Right ventricle myocardium superior (tissue), 1 donor: ENCODE measurements at places on chromosomes 16 and 17. TPM values are rescaled to one million over a fixed set of nuclear protein-coding genes. Genes with fewer than 3 reads are reported as not detected.

GRCh38 chr17:11241611-11242226 is 706 bp downstream of the SHISA6 start:
- no peak for DNase-seq

GRCh38 chr16:87561200-87562105 is 40.9 kb upstream of the JPH3 start:
- DNase-seq: no peak

CACNG5 gene
- total RNA-seq: not detected

GRCh38 chr16:66275775-66276428 is 90.6 kb upstream of the CDH5 start:
- no peak for DNase-seq

DNA sequence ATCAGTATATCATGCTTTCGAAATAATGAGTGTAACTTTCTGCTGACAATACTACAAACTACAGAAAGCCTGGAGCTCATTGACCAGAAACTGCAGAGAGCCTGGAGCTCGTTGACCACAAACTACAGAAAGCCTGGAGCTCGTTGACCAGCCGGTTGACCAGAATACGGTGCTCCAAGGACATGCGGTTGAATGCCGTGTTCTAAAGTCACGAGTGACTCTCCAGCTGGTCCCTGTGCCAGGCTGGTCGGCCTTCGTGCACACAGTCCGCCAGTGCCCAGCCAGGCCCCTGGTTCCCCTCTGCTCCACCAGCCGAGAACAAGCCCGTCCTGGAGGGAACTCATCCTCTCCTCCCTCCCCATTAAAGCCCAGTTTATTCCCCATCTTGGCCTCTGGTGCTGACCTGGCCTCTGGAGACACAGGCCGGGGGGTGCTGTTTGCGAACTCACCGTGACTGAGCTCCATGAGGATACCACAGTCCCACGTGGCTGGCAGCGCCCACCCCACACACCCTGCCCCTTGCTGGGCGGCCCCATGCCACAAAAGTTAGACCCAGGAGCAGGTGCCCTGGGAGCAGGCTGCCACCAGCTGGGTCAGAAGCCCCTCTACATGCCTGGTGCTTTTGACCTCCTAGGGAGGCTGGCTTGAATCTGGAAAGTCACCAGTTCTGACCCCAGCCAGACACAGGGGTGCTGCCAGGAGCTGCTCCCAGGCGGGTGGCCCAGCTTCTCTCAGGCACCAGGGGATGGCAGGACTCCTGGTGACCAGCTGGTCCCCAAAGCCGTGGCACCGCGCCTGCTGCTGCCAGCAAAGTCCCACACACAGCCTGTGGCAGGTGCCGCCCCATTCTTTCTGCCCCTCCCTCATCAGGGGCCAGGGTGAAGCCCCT is 15.5 kb upstream of the CDH15 start:
- DNase-seq: no peak

TLCD3B gene
- total RNA-seq: not detected

SSTR5 gene
- 20.8 TPM for total RNA-seq
